ENCODE measurements at places on chromosomes 4 and X.

DNA sequence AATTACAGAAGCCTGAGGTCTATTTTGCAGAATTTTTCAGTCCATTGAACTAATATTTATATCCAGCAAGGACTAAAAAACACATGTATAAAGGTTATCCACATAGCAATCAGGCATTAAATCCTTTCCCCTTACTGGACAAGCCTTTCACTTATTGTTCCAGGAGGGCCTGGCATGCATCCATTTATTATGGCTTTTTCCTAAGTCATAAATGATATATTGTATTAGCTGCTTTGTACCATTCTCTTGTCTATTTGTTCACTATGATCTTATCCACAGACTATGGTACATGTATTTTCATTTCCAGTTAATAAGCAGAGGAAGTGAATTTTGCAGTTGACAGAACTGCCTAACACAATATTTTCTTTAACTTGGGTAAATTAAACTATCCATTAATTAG is 105.4 kb upstream of the ANK2 start:
- DNase-seq, result no peak

DNA sequence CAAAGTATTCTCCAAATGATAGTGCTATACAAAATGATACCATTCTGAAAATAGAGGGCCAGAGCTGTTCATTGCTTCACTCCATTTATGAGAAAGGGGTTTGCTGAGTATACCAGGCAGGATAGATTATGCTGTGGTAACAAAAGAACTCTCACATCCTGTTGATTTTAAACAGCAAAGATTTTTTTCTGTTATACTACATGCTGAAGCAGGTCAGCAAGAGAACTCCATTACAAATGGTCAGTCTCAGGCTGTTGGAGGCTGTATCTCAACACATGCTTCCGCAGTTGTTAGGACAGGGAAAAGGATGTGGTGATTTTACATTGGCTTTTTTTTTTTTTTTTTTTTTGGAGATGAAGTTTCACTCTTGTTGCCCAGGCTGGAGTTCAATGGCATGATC is 13.7 kb upstream of the KLHL5 start:
- DNase-seq, result no peak

GRCh38 chrX:19649226-19649995 is 134.1 kb upstream of the MAP3K15 start:
- no peak for DNase-seq

DNA sequence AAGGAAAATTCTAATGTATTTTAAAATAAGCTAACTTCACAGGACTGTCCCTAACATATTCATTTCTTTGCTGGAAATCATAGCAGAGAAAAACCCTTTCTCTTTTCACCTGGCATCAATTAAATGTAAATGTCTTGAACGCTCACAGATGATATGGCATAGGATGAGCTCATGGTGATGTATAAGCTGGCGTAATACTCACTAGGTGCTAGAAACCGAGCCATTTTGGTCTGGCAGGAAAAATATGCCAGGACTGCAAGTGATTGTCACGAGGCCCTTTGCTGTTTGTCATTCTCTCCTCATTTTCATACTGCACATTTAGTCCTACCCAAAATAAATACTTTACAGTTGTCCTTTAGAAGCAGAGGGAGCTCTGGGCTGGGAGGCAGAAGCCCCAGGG is 222.7 kb upstream of the LNX1 start:
- DNase-seq, result no peak

GRCh38 chrX:57227691-57228090 is 58.8 kb upstream of the FAAH2 start:
- DNase-seq, result no peak

DNA sequence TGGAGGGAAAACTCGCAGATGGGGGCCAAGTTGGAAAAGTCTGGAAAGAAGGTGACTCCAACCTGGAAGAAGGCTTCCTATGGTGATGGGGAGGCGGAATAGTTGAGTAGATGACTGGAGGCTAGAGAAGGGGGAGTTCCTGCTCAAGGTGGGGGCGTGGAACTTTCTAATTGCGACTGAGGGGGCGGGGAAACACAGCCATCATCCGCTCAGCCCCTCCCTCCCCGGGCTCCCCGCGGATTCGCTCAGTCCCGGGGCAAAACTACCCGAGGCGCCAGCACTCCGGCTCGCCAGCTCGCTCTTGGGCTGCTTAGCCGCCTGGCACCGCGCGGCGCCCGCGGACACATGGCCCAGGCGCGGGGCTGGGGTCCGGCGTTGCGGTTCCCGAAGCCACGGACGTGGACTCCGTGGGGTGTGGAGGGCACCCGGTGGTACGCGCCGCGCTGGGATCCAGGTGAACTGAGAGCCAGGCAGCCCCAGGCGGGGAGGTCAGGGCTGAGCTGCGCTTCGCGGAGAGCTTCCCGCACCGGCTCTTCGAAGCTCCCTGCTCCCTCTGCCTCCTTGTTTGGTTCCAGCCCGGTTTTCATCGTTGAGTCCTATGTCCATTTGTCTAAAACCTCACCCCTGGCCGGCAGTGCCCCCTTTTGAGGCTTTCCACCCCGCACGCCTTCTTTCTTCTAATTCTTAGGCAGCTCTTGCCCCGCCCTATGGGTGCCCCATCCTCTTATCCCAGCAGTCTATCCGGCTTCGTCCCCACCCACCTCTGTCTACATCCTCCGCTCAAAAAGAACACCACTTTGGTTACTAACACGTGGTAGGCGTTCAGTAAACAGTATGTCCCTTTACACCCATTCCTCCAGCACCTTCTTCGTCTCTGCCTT is 38.9 kb downstream of the STARD8 start:
- no peak for DNase-seq

DNA sequence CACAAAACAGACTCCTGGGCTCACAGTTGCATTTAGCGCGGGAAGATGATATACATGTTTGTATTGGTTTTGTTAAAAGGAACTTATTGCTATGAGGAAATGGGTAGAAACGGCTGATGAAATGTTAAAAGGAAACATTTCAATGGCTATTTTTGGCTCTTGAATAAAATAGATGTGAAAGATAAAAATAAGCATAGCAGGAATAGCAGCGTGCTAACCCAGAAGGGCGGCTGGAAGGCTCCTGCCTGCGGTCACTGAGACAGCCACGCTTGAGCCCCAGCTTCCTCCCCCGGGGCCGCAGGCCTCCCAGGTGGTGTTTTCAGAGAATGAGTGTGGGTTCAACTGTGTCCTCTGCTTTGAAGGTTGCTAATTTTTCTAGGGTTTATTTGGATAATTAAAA is 35.0 kb upstream of the CLCN4 start:
- DNase-seq, result no peak

DNA sequence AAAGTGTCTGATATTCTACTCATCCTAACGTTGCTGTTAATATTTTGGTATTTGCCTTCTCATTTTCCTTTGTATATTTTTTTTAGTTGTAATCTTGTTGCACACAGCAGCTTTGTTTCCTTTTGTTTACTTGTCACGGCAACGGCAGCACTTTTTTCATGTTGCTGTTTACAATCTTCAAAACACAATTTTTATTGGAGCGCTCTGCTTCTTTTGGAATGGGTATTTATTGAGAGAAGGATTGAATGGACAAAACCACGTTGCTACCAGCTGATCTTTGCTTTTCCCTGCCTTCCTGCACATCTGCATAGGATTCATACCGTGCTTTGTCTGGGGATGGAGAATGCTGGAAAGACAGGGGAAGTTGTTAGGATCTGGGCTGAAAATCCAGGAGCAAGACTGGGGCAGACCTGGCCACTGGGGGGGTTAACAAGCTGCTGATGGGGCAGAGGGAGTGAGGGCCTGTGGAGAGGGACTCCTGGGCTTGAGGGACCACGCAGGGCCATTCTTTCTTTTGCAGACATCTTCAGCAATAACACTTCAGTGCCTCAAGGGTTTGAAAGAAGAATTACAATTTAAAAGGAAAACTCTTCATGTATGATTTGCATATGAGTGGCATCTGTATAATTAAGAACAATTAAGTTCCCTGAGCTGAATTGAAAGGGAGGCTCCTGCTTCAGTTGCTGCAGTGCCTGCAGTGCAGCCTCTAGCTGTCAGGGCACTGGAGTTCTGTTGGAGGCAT is 69.8 kb downstream of the TMEM131L start:
- DNase-seq, result no peak

DNA sequence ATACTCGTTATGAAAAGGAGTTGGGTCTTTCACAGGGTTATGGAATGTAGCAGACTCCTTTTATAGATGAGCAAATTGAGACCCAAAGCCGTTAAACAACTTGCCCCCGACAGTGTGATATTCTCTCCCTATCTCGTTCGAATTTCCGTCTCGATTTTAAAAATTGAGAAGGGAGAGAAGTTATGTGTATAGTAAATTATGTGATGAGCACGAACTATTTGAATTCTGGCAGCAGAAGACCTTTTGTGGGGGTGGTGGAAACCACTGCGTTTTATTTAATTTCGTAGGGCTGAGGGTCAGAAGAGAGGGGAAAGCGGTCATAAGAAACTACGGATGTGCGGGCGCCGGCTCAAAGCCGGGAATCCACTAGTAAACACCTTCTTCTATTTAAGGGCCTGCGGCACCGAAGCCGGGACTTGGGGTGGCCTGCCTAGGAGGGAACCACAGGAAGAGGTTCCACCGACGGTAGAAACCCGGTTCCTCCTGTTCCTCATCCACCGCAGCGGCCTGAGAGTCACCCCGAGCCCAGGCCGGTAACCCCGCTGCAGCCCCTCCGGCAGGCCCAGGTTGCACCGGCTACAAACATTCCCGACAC is 1.5 kb upstream of the DDX3X start:
- no peak for DNase-seq

GRCh38 chr4:86098691-86099090 is 261.2 kb downstream of the MAPK10 start:
- no peak for DNase-seq

Data from occipital lobe (tissue), 3 donors.